ENCODE measurements at places on chromosomes 11 and 22.

DNA sequence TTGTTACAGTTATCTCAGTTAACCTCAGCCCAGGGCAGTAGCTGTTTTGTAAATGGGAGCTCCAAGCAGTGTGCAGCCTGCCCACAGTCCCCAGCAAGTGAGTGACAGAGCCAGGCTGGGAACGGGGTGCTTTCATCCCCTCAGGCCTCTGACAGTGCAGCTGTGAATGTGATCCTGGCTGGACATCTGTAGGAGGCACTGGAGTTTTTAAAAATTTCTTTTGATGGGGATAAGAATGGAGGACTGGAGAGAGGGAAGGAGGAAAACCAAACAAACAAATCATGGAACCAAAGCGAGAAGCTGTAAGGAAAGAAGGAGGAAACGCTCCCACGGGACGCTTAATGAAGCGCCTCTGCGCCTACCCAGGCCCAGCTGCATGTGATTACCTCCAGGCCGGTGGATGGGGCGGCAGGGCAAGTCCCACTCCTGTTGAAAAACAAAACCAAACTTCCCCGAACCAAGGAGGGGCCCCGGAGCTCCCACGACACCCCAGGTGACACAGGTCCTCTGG lies 40.6 kb downstream of the SCUBE1 start:
- DNase-seq: no peak

DNA sequence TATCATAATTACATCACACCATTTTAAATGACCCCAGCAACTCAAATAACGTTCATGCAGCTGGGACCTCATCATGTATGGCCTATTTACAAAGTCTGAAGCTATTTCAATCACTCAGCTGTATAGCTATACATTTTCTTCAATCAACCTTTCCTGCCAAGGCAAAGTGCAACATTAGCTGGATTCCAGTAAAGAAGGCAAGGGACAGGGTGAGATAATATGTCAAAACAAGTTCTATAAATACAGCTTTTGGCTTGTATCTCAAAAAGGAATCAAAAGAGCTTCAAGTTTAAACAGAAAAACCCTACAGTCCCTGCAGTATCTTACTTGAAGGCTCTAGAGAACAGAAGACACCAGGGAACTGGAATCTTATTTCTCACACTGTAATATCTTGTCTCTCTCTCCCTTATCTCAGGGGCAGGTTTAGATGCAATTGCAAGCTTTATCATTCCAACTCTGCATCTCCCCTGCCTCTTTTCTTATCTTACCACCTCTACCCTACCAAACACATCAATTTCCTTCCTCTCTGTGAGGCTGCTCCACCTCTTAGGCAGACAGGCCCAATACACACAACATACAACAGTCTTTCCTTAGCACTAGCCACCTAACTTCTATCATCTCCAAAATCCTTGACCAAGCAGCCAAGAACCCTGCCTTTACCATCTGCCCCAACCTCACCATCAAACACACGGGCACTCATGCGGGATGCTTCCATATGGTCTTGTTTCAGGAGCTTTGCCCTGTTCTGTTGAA lies 34.5 kb downstream of the CELF1 start:
- DNase-seq: peak; percentile 87

GRCh38 chr11:116202922-116203321 lies 569.9 kb downstream of the BUD13 start:
- peak; percentile 68 for DNase-seq

DNA sequence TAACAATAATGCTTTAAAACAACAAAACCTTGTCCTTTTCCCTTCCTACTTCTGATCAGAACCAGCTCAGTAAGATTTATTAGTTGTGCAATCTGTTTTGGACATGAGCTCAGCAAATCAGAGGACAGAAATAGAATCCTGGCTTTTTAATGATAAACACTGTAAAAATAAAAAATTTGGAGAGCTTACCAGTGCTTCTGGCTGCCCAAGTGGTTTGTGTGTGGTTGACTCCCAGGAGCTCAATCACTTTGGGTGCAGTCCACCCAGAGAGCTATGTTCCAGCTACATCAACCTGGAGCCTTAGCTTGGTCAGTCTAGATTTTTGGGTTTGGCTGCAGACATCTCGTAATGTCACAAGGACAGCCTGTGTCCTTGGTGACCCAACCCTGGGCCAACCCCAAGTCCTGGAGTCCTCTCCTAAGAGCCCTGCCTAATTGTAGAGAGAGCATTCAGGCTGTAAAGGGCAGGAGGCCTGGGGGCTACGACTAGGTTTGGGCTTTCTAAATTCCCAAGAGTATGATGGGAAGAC lies 28.5 kb downstream of the CD44 start:
- no peak for DNase-seq

DNA sequence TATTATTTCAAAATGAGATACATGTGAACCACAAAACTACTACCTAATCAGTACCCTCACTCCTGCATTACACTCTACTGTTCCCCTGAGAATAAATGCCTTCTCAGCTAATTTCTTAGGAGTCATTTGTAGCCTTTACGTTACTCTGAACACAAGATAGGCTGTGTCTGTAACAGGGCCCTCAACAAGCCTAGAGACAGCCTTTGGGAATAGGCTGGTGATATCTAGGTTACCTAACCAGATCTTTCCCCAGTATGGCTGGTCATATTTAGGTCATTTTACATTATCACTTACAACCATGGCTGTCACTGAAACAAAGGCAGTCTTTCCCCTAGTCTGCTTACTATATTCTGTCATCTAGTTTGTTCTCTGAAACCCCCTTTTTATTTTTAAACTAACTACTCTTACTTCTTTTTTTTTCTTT lies 14.2 kb downstream of the ATM start:
- DNase-seq: no peak

DNA sequence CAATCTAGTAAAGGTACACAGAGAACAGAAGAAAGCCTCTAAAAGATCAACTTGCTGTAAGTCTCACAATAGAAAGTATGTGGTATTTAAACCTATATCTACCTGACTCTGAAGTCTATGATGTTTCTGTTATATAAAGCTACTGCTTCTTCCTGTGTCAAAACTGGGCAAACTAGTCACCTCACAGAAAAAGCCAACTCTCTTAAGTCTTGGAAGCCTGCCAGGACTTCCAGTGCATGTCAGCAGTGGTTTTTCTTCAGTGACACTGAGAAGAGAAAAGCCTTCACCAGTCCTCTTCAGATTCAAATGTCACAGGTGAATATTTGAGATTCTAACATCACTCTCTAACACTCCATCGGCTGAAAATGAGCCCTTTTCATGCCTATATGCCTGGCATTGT lies 808.0 kb downstream of the DLG2 start:
- DNase-seq: no peak

- no peak for DNase-seq
These were observed at the start of gene MEI1 for GRCh38 chr22:41699264-41700107. Gene MEI1 (plus strand): TSS chr22:41699503. CDS start chr22:41699539, 36 bp downstream.

DNA sequence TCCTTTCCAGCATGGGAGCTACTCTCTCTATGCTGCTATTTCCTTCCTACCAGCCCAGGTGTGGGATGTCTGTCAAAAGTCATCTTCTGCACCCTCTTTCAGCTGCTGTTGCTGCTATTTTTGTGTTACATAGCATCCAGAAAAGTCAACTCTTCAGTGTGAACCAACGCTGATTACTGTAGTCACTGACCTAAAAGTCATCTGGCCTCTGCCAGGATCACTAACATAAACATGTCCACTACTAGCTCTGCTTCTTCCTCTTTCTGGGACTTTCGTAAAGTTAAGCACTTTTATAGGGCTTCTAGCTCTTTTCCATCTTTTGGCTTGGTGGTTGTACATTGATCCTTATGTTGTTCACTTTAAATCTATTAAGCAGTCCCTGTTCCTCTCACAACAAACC lies 90.2 kb upstream of the CARD18 start:
- no peak for DNase-seq

GRCh38 chr11:15851051-15851498 lies 505.3 kb downstream of the SOX6 start:
- DNase-seq: no peak

- no peak for DNase-seq
These were observed 76.6 kb downstream of the MYO18B start for GRCh38 chr22:25818541-25818940.

GRCh38 chr11:67731583-67731982 lies 57.2 kb upstream of the ALDH3B2 start:
- DNase-seq: peak; percentile 33

DNA sequence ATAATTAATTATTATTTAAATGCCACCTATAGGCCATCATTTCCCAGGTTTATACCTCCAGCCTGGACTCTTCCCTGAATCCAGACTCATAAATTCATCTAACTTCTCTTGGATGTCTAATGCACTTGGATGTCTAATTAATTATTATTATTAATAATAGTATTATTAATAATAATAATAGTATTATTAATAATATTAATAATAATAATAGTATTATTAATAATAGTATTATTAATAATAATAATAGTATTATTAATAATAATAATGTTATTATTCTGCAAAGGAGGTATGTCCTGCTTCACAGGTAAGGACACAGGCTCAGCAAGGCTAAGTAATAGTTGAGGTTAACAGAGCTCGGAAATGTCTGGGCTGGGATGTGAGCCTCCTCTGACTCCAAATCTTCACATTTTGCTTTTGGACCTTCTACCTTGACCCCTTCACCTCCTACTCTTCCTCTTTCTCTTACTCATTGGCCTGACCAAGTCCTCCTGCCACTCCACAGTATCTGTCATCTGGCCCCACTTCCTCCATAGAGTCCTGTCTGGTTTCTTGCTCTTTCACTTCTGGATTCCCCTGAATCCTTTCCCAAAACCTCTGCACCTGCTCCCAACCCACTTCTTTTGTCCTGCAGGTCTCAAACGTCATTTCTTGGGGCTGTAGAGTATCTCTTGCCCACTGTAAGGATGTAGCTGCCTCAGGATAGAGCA lies 8.0 kb downstream of the RIBC2 start:
- DNase-seq: no peak

DNA sequence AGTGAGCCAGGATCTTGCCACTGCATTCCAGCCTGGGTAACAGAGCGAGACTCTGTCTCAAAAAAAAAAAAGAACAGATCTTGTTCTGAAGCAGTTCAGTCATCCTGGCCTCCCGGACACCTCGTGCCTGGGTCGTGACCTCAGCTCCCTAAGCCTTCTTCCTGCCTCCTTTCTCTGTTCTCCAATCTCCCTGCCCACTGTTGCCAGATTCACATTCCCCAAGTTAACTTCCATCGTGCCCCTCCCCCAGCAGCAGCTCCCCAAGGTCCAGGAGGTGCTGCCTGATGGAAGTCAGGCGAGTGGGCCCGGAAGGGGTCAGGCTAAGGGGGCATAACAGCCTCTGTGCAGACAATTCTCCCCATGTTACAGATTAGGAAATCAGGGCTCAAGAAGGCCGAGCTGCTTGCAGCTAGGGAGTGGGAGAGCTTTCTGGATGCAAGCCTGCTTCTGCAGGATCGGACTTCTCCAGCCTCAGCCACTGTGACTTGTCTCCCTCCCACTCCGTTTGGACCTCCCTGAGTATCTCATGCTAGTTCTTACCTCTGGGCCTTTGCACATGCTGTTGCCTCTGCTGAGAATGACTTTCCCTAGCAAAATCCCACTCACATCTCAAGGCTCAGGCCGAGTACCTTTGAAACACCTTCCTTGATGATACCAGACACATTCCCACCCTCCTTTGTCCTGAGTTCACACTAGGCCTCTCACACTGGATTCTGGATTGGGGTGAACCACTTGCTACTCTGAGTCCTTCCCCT lies 14.3 kb upstream of the TMEM184B start:
- no peak for DNase-seq

DNA sequence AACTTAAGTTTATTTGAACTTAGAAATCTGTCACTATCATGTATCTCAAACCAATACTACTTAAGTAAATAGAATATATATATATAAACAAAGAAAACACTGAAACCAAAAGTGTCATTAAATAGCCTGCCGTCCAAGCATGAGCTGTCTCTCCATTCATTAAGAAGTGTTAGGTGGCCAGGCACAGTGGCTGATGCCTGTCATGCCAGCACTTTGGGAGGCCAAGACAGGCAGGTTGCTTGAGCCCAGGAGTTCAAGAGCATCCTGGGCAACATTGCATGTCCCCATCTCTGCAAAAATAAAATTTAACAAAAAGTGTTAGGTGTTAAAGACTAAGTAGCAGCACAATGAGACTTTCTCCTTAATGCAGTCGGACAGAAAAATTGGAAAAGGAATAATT lies 14.0 kb downstream of the CD6 start:
- no peak for DNase-seq

- no peak for DNase-seq
These were observed 91.8 kb downstream of the SWAP70 start for GRCh38 chr11:9755561-9756185.

GRCh38 chr11:65767406-65767805 lies 13.4 kb downstream of the AP5B1 start:
- no peak for DNase-seq

DNA sequence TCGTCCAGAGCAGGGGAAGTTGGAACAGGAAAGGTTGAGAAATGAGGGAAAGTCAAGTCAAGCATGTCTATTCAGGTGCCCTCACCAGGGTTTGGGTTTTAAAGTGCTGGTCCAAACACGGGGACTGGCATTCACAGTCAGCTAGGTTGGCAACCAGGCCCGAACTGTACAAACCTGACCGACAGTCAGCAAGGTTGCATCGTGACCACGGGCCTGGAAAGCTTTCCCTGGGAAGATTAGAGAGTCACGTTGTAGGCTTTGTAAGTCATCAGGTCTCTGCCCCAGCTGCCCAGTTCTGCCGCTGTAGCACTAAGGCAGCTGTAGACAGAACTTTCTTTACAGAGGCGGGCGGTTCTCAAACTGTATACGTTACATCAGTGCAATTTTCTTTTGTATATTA lies 7.4 kb downstream of the KRTAP5-10 start:
- DNase-seq: no peak

GRCh38 chr11:77127235-77127911 lies 673 bp upstream of the MYO7A start:
- no peak for DNase-seq

DNA sequence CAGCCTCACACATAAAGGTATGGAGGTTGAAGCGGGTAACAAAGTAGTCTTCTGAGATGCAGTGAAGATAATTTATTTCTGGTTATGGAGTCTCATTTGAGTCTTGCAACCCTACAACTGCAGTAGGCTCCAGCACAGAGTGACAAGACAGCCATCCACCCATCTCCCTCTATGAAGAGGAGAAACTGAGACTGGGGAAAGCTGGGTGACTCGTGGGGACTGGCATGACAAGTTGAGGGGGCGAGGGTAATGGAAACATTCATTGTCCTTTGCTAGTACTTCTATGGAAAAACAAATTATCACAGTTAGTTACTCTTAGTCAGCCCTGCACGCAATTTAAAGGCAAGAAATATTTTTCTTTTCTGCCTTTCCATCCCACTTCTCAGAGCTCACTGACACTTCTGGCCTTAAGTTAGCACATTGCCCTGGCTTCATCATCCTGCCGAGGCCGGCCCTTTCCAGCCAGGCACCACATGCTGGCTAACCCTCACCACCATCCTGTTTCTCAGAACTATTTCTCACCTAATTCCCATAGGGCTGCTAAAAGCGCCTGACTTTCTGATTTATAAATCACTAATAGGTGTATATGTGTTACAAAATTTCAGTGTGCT lies 361.1 kb downstream of the ETS1 start:
- no peak for DNase-seq
